Activated CD8-positive, alpha-beta memory T cell treated with anti-CD3 and anti-CD28 coated beads, Interleukin-2, amount 10 ng/mL, durations not matched to agents 7 days and 5 days (primary cell): ENCODE measurements at places on chromosomes 12 and 14. TPM values are rescaled to one million over a fixed set of nuclear protein-coding genes. Genes with fewer than 3 reads are reported as not detected.

Gene SLC4A8
- total RNA-seq = 9.1 TPM

Gene NPFF
- not detected for total RNA-seq

- no peak for DNase-seq
Observed at GRCh38 chr12:98656289-98657101, 11.4 kb downstream of the APAF1 start.

DNA sequence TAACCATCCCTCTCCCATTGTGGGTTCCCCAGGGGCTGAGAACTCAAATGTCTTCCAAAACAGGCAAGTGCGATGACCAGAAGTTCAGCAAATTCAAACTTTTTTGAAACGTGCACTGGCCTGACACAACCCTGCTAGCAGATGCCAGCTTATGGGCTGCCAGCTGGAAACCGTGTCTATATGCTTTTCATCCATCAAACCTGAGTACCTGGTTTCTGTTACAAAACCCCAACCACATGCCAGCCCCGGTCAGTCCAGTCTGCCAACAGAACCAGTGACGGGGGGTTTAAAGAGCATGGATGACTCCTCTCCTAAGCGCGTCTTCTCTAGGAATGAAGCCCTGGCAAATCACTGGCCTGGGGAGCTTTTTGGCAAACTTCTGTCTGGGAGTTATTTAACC lies 189.7 kb downstream of the TTC7B start:
- no peak for DNase-seq

GRCh38 chr12:56596815-56597214 lies 33.3 kb downstream of the BAZ2A start:
- no peak for DNase-seq

- DNase-seq = no peak
Observed at GRCh38 chr12:86710109-86710508, 453.9 kb upstream of the MGAT4C start.

- DNase-seq = no peak
Observed at GRCh38 chr12:46363582-46364299, 8.8 kb downstream of the SLC38A2 start.

Gene EML5
- 2.3 TPM for total RNA-seq

Gene PLD4
- total RNA-seq = not detected

DNA sequence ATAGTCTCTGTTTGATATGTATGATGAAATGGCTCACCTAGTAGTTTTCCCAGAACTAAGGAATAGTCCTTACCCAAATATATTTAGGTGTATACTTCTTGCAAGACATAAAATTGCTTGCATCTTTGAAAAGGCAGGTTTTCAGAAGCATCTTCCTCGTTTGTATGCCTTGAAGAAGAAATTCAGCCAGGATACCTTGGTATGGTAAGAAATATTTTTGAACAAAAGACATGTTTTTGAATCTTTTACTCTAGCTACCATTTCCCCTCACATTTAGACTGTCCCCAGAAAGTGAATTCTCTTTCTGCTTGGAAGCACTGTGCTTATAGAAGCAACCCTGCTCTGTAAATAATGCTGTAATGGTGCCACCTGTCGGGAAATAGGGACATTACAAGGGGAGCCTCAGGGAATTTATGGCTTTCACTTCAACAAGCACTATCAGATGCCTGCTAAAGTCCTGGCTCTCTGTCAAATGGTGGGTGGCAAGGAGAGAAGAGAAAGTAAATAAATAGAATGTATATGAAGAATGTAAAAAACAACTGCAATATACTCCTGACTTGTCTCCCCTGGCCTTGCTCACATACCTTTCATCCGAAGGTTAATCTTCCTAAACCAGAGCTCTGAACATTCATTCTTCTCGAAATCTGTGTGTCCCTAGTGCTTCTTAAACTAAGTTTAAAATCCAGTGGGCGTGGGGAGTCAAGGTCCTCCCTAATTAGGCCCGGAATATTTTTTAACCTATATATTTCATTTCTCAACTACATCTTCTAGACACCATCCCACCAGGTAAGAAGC lies 6.1 kb downstream of the CCDC184 start:
- DNase-seq = peak; percentile 81

- no peak for DNase-seq
Observed at GRCh38 chr14:68616221-68616902, 176.5 kb downstream of the ZFP36L1 start.

DNA sequence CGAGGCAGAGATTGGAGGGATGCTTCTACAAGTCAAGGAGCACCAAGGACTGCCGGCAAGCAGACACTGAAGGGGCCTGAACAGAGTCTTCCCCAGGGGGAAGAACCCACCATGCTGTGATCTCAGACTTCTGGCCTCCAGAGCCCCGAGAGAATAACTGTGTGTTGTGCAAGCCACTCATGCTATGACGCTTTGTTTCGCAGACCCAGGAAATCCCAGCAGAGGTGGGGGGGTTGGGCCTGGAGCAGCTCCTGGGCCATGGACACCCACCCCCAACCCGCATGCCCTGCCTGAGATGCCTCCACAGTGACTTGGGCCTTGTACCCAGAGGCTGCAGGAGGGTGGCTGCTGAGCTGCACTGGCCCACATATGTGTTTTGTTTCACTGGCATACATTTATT lies 31.2 kb downstream of the ARL6IP4 start:
- DNase-seq = no peak

- no peak for DNase-seq
Observed at GRCh38 chr12:68899251-68899771, 33.7 kb downstream of the CPM start.

- no peak for DNase-seq
Observed at GRCh38 chr14:74580275-74580672, 31.8 kb downstream of the LTBP2 start.

DNA sequence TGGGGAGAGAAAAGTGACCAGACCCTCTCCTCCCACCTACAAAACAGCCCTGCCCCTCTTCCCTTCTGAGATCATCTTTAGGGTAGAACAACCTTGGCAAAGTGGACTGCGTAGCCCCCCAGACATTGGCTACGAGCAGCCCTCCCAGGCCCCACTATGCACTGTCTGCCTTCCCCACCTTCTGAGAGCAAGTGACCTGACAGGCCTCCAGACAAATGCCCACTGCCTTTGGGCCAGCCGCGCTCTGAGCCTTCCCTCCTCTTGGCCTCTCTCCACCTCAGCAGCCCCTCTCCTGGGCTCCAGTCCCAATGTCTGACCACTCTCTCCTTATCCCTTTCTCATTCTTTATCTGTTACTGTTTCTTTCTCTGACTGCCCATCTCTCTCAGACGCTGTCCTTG lies 46.5 kb upstream of the CCND2 start:
- DNase-seq = no peak

- peak; percentile 81 for DNase-seq
Observed at GRCh38 chr12:6333566-6333965, 8.3 kb downstream of the TNFRSF1A start.

GRCh38 chr14:93811676-93812075 lies 23.4 kb upstream of the PRIMA1 start:
- no peak for DNase-seq

- peak; percentile 59 for DNase-seq
Observed at GRCh38 chr14:95533391-95533821, 1.4 kb upstream of the GLRX5 start.

Gene CELA1
- not detected for total RNA-seq

Gene ERBB3
- 1.8 TPM for total RNA-seq

GRCh38 chr12:10941369-10941768 lies 2.3 kb upstream of the TAS2R14 start:
- no peak for DNase-seq

GRCh38 chr14:21258889-21259787 lies 10.1 kb downstream of the HNRNPC start:
- no peak for DNase-seq

DNA sequence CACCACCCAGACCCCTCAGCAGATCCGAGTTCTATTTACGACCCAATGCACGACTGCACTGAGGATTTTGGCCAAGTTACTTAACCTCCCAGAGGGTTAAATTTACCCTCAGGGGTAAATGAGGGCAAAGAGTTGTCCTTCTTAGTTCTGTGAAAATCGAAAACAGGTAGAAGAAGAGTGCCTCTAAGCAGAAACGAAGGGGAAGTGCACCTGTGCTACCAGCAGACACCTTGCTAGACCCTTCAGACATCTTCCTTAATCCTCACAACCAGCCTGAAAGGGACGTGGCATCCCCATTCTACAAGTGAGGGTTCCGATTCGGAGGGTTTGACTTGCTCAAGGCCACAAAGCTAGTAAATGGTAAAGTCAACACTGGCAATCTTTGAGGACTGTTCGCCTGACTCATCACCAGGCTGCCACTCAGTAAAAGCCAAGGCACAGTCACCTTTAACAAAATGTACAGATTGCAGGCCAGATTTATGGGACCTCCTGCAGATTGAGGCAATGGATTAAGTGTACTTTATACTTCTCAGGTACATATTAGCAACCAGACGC lies 1.6 kb downstream of the GSG1 start:
- DNase-seq = no peak

GRCh38 chr14:89125216-89125615 lies 291.8 kb downstream of the FOXN3 start:
- no peak for DNase-seq

Gene PARPBP
- total RNA-seq = 27.2 TPM

- DNase-seq = no peak
Observed at GRCh38 chr12:64744422-64745258, 14.6 kb downstream of the GNS start.

DNA sequence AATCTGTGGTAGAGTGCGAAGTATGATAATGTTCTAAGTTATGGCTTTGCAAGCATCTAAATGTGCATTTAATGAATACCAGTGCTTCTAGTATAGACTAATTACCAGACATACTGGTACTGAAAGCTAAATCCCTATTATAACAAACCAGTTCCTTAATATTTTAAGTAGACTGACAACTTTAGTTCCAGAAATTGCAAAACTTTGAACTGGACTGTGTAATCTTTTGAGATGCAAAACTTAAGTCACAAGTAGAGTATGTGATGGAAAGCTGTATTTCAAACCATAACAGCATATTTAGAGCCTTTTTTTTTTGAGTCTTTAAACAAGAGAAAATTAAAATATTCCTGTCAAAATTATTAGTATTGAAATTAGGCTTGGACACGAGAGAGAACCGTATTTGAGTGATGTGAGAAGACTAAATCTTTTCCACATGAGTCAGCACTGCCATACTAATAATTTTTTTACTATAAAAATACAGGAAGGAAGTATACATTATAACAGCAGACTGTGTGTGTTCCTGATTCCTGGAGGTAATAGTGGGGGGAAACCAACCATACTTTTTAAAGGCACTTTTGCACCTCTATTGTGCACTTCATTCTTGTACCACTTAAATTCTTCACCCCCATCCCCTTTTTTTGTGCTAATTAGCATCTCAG lies 45.5 kb downstream of the PPM1A start:
- DNase-seq = no peak

Gene POTEM
- not detected for total RNA-seq

DNA sequence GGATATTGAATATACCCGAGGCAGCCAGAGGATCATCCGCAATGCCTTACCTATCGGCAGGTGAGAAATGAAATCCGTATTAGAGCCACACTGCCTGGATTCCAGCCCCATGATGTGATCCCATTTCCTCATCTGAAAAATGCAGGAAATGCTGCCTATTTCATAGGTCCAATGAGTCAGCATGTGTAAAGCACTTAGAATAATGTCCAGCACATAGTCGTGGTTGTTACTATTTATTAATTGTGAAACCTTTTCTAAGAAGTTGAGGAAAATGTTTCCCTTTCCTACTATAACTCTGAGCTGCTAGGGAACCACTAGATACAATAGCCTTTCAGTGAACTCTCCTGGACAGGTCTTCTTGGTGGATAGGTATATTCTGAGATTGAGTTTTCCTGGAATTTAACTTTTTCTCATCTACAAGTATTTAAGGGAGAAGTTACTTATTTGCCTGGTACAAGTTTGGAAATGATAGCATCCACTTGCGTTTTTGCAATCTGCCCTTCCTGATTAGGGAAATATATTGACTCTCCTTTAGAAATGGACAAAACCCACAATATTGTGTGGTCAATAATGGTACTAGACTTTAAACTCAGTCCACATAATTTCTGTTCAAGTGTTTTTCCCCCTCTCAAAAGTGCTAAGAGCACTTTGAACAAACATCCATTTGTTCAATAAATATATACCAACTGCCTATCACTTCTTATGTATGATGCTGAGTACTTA lies 12.2 kb downstream of the POLR3B start:
- no peak for DNase-seq

DNA sequence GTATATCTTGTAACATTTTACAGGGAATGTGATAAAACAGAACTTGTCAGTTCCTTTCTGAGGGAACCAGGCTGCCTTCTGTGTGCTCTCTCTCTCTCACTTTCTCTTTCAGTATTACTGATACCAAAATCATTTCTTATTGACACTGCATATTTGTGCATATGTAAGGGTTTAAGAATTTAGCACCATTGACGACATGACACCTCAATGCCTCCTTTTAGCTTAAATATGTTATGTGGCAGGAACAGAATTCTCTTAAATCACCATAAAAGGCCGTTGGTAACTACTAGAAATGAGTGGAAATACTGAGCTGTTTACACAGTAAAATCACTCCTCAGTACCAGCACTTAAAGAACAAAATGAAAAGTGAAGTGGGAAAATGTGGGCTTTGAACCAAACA lies 457.7 kb upstream of the SYT1 start:
- no peak for DNase-seq

DNA sequence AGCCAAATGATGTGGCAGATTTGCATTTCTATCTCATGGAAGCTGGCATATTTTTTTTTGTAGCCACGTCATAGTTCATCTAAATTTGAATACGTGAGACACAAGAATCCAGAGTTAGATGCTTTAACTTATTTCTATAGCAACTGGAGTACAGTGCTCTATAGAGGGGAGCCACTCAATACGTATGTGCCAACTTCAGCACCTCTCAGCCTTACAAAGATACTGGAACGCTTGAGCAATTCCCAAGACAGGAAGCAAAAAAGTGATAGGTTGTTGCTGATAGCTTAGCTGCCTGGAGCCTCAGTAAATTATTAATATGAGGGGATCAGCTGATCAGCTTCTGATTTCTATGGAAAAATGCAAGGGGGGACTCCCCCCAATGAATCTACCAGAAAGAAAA lies 24.1 kb upstream of the PELI2 start:
- DNase-seq = no peak

DNA sequence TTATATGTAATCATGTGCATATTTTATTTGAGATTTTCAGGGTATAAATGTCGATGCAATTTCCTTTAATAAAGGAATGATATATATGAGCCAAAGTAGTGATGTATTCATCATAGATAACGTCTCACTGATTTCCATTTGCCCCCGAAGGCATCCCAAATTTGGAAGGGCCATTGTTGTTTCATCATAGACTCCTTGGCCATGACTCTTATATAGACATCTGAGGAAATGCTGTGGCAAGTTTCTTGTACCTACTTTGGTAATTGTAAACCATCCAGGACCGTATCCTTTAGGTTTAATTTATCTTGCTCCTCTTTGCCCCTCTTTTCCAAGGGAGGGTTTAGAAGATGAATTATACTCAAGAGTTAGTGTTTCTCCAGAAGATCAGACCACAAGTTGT lies 84.7 kb downstream of the SAMD4A start:
- DNase-seq = no peak

GRCh38 chr14:93311082-93311481 lies 21.8 kb downstream of the BTBD7 start:
- no peak for DNase-seq
